HFFc6 (cell line): ENCODE measurements at places on chromosomes 1 and 21.
A peak's percentile ranks its signal among the peaks of the same experiment; 100 is the strongest.

- no peak for DNase-seq
These were observed 23.4 kb downstream of the RHBG start for GRCh38 chr1:156392452-156392853.

GRCh38 chr1:237386362-237387143 lies 344.6 kb downstream of the RYR2 start:
- DNase-seq: peak; percentile 5

DNA sequence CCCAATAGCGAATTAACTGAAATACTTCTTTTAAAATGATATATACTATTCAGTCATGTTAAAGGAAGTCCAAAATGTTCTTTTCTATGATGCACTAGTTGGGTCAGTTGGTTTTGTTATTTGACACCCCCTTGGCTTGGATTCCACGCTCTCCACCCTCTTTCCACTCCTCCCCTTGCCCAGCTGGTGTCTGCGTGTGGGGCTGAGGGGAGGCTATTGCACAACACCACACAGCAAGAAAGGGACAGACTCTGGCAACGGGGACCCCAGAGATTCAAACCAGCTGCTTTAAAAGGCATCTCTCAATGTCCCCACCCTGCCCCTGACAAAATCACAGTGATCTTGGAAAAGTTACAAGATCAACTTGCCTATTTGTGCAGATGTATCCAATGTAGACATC lies 394.3 kb downstream of the TGFB2 start:
- DNase-seq: no peak

DNA sequence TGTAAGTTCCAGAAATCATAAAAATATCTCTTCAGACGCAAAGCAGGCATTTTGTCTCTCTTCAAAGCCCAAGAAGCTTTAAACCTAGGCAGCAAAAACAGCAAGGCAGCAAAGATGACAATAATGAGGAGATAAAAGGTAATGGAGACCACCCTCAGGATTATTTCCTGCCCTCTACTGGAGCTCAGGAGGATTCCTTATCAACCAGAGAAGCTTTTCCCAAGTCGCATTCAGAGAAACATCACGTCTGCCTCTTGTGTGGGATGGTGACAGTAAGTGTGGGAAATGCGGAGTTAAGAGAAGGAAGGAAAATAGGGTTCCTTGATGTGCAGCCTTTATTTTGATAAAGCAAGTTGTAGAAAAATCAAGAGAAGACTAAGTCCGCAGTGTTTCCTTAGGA lies 365.8 kb downstream of the RGS7 start:
- no peak for DNase-seq

DNA sequence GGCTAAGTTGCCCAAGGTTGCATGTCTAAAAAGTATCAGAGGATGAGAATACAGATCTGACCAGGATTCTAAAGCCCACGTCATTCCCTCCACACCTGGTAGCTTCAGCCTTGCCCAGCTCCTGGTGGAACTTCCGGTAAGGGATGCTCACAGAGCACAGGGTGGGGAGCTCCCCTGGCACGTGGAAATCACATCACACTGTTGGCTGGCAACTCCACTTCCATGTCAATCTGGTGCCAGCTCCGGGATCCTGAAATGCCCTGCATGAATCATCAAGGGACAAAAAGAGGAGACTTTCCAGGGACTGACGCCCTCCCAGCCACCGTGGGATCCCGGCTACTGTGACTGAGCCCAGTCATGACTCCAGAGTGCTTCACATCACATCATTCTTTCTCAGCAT lies 12.4 kb upstream of the BCAR3 start:
- no peak for DNase-seq
